Pulmonary artery endothelial cell (primary cell): ENCODE measurements at places on chromosomes 2 and 18. TPM values are rescaled to one million over a fixed set of nuclear protein-coding genes. Genes with fewer than 3 reads are reported as not detected.
A peak's percentile ranks its signal among the peaks of the same experiment; 100 is the strongest.

GRCh38 chr2:97950329-97951154 lies 45.2 kb downstream of the TMEM131 start:
- DNase-seq: no peak

GRCh38 chr2:158998551-158999248 lies 30.3 kb downstream of the TANC1 start:
- peak; percentile 73 for DNase-seq

DNA sequence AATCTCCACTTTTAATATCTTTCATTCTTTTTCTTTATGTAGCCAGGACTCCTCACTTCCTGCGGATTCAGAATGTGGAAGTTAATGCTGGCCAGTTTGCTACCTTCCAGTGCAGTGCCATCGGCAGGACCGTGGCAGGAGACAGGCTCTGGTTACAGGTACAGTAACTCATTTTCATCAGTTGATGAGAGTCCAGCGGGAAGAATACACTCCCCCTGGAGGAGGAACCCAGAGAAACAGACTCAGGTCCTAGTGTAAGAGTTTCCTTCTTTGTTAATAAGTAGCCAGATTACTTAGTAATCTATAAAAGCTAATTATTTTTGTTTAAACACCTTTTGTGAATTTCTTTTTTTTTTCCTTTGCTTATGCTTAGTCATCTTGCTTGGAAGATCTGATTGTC lies 359.4 kb downstream of the PTPRM start:
- no peak for DNase-seq

- no peak for DNase-seq
These were observed 15.1 kb downstream of the DOCK10 start for GRCh38 chr2:225027061-225027762.

DNA sequence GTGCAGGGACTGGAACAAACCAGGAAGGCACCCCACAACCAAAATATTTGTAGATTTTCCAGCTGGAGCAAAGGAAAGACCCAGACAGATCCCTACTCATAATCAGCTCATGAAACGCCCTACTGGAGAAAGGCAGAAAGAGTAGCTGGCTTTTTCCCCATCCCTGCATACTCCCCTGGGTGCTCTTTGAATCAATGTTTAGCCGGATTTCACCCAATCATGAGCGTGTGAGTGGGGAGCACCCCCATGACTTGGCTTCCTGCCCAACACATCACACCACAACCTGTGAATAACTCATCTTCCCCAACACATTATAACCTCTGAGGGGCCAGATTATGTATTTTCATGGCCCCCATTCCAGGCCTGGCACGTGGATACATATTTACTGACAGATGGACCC lies 35.1 kb upstream of the SLC14A1 start:
- DNase-seq: no peak

TDRD15 gene
- total RNA-seq: not detected in 2 replicates

DNA sequence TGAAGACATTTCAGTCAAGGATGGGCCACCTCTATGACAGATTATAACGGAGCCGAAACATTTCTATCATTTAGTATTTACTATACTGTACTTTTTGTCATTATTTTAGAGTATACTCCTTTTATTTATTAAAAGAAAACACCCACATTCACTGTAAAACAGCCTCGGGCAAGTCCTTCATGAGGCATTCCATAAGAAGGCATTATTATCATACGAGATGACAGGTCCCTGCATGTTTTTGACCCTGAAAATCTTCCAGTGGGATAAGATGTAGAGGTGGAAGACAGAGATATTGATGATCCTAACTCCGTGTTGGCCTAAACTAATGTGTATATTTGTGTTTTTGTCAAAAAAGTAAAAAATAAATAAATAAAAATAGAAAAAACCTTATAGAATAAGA lies 245.0 kb downstream of the MTX2 start:
- DNase-seq: no peak

REEP1 gene
- 0.25 and 0.26 TPM in 2 replicates for total RNA-seq

GRCh38 chr18:50099725-50100407 lies 95.1 kb downstream of the MYO5B start:
- DNase-seq: no peak

- DNase-seq: no peak
These were observed 12.4 kb downstream of the HS6ST1 start for GRCh38 chr2:128306081-128306930.

- DNase-seq: no peak
These were observed 195.0 kb downstream of the GCA start for GRCh38 chr2:162538967-162539366.

GRCh38 chr2:43051338-43051737 lies 175.1 kb downstream of the ZFP36L2 start:
- DNase-seq: no peak

DNA sequence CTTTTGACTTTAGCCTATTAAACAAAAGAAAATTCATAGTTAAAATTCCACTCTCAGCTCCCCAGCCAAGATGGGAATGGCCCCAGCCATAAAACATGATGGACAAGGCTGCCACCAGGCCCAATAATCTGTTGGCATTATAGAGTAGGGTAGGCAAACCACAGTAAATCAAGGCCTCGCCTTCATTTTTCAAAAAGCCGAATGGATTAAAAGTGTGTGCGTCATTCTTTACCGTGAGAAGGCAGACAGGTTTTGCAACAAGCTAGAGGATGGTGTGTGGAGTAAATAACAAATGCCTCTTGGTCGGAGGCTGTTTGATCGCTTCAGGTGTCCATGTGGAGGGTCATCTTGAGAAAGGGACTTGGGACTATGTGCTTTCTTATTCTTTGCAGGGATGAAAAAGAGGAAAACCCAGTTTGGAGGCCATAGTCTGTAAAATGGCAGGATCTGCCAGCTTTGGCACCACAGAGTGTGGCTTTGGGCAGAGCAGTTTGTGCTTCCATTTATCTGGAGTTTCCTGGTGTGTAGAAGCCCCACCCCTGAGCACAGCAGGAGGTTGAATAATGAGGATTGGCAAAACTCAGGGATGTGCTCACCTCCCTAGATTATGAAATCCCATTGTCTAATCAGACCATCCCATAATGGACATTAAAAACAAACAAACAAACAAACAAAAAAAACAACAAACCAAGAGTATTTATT lies 57.1 kb upstream of the ITGB6 start:
- no peak for DNase-seq

CYS1 gene
- total RNA-seq: 0.04 and 0.07 TPM in 2 replicates

- DNase-seq: no peak
These were observed 588.4 kb downstream of the SLC4A3 start for GRCh38 chr2:220215785-220216184.

DNA sequence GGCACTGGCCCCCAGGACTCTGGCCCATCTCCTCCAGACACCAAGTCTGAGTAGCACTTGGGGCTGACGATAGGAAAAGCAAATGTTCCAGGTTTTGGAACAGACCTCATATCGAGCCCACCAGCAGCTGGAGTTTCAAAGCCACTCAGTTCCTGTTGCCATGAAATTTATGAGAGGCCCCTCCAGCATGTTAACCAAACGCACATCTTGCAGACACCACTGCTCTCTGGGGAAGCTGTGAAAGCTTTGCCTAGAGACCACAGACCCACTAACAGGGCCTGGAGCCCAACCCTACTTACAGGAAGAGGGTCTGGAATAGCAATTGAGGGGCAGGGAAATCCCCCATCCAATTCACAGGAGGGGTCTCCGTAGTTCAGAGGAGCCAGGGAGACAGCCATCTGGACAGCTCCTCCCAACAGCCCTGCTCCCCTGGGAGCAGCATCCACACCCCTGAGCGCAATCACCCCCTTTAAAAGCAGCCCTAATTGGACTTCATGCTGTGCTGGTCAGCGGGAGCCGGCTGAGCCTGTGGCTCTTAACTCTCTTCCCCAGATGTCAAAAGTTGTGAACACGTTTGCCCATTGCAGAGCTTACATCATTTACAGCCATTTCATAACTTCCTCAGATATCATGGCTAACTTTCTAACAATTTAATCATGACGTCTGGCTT lies 81.3 kb downstream of the TGFA start:
- no peak for DNase-seq

GRCh38 chr2:4840791-4841190 lies 851.4 kb upstream of the SOX11 start:
- no peak for DNase-seq

DNA sequence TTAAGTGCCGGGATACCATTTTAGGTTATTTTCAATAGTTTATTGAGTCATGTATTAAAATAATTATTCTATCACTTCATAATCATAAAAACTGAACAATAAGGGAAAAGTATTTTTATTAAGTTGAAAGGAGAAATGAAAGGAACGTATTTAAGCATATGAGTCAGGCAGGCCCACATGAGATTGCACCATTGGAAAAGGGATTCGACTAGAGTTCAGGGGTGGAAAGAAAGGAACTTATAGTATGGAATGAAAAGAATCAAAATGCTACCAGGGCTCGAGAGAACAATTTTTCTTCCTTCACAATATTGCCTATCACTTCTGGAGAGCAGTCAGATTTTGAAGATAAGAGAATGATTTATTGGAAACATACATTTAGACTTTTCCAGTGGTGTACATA lies 516.5 kb upstream of the NETO1 start:
- no peak for DNase-seq

BCL11A gene
- total RNA-seq: 0.04 and 0.07 TPM in 2 replicates

PAX3 gene
- not detected in 2 replicates for total RNA-seq

ING5 gene
- total RNA-seq: 25.0 and 36.6 TPM in 2 replicates

- no peak for DNase-seq
These were observed 90.3 kb upstream of the PHLPP1 start for GRCh38 chr18:62625019-62625418.

- DNase-seq: no peak
These were observed 99.6 kb downstream of the ADD2 start for GRCh38 chr2:70668432-70668831.

- no peak for DNase-seq
These were observed 58.6 kb upstream of the SLC25A52 start for GRCh38 chr18:31819106-31819924.

- no peak for DNase-seq
These were observed 312.4 kb upstream of the SYT4 start for GRCh38 chr18:43589611-43590151.

GRCh38 chr2:188295067-188295685 lies 3.5 kb downstream of the GULP1 start:
- DNase-seq: no peak

- no peak for DNase-seq
These were observed 1474.0 kb upstream of the ACVR2A start for GRCh38 chr2:146370826-146371225.

DNA sequence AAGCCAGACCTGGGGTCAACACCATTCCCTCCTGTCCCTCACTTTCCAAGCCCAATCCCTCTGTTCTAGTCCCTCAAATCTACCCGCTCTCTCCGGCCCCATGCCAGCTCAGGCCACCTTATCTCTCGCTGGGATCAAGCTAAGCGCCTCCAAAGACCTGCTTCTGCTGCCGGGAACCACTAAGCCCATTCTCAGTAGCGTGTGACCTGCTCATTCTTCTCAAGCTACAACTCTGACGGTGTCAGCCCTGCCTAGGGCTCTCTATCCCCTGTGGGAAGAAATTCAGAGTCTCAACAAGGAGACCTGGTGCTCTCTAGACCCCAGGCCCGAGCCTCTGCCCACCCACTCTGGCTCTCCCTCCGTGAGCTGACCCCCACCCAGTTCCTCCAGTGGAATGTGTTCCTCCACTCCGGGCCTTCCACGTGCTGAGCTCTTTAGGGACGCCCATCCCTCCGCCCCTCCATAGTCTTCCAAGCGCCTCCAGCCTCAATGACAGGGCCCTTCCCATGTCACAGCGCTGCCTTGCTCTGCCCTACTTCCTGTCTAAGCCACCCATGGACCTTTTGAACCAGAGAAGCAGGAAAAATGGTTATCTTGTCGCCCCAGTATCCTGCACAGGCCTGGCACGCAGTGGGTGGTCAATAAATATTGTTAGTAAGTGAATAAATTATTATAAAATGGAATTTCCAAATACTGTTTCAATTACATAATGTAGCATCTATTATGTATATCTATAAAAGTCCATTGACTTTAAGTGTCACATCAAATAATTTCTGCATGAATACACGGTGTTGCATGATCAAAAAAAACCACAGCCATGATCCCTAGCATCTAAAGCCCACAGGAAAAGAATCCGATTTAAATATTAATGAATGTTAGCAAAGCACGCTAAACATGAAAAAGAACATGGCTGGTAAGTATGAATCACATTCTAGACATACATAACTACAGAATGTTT lies 127.6 kb downstream of the ZNF516 start:
- DNase-seq: no peak

DNA sequence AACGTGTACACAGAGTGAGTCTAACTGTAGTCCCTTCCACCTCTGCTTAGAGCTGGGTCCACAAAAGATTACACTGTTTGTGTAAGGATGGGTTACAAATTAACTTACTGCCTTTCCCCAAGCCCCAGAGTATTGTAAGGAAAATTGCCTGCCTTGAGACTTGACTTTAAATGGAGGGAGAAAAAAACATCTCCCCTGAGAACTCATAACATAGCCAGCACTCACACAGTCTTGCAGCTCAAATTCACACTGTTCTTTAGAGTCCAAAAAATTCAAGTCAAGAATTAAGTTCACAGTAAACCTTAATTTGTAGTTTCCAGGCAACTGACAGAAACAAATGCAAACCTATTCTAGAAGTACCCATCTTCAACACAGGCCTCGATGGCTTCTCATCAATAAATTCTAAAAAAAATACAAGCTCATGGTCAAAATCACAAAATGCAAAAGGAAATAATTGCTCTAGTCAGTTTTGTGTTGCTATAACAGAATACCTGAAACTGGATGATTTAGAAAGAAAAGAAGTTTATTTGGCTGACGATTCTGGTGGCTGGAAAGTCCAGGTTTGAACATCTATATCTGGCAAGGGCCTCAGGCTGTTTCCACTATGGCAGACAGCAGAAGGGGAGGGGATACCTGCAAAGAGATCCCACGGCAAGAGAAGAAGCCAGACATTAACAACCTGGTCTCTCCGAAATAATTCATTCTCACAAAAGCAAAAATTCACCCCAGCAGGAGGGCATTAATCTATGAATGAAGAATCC lies 34.6 kb upstream of the TMEM17 start:
- no peak for DNase-seq

PLGLB1 gene
- 0.26 and 0.28 TPM in 2 replicates for total RNA-seq

DNA sequence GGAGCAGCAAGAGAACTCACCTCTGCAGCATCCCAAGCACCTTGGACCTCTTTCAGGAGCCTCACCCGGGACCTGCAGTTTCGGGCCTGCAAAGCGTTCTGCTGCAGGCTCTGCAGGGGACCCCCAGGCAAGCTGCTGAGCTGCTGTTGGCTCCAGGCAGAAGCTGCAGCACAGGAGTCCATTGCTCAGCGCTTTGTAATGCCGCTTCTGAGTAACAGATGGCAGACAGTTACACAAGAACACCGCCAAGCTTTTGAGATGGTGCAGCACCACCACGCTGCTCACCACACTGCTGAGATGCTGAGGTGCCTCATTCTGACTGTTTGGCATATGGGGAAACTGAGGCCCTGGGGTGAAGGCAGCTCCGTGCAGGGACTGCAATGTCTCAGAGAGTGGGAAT lies 1.9 kb upstream of the GALNT14 start:
- DNase-seq: no peak
